ENCODE measurements at places on chromosomes 12 and 14. TPM values are rescaled to one million over a fixed set of nuclear protein-coding genes. Genes with fewer than 3 reads are reported as not detected.
A peak's percentile ranks its signal among the peaks of the same experiment; 100 is the strongest.

- no peak for DNase-seq
Measured at GRCh38 chr14:29273513-29273912, 506.9 kb downstream of the FOXG1 start.

DNA sequence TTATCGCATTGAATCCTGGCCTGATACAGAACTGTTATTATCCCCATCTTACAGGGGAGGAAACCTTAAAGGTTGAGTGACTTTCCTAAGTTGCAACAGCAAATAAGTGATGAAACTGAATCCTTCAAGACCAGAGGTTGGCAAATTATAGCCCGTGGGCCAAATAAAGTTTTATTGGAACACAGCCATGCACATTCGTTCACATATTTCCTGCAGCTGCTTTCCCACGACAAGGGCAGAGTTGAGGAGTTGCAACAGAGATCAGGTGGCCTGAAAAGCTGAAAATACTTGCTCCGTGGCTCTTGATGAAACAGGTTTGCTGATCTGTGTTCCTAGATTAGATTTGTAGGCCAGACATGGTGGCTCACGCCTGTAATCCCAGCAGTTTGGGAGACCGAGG is 126.7 kb downstream of the PHETA1 start:
- no peak for DNase-seq

GRCh38 chr12:100801320-100801719 is 6.7 kb downstream of the ANO4 start:
- no peak for DNase-seq

GRCh38 chr12:54017878-54018467 is 9.2 kb downstream of the HOXC8 start:
- peak; percentile 86 for DNase-seq

- DNase-seq: peak; percentile 85
Measured at GRCh38 chr12:106342397-106343213, 14.9 kb upstream of the POLR3B start.

GRCh38 chr14:46381674-46382073 is 269.9 kb downstream of the RPL10L start:
- DNase-seq: no peak

DNA sequence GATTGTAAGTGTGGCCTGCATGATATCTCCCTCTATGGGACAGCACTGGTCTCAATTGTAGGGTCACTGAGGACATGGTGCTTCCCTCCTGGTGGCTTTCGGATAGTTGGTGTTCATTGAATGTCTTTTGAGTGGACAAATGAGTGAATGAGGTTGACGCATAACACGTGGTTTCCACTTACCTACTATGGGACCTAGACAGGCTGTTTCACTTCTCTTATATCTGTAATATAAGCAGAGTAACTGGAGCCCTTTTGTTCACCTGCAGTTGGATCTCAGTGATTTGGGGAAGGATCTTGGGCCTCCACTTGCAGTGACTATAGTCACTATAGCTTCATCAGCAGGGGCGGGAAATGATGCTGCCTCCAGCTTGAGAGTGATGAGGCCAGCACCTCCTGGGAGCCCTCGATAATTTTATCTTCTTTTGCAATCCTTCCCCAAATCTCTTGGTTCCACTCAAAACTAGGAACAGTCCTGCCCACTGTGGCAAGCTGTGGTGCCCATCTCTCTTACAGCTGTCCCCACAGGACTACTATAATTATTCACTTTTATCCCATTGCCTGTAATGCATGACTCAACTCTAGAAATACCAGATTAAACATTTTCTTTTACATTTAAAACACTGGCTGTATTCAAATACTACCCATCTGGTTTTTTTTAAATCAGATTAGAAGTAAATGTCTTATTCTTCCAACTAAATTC is 242.9 kb downstream of the CHST11 start:
- no peak for DNase-seq

GRCh38 chr12:109512608-109513007 is 35.2 kb downstream of the UBE3B start:
- DNase-seq: no peak

DNA sequence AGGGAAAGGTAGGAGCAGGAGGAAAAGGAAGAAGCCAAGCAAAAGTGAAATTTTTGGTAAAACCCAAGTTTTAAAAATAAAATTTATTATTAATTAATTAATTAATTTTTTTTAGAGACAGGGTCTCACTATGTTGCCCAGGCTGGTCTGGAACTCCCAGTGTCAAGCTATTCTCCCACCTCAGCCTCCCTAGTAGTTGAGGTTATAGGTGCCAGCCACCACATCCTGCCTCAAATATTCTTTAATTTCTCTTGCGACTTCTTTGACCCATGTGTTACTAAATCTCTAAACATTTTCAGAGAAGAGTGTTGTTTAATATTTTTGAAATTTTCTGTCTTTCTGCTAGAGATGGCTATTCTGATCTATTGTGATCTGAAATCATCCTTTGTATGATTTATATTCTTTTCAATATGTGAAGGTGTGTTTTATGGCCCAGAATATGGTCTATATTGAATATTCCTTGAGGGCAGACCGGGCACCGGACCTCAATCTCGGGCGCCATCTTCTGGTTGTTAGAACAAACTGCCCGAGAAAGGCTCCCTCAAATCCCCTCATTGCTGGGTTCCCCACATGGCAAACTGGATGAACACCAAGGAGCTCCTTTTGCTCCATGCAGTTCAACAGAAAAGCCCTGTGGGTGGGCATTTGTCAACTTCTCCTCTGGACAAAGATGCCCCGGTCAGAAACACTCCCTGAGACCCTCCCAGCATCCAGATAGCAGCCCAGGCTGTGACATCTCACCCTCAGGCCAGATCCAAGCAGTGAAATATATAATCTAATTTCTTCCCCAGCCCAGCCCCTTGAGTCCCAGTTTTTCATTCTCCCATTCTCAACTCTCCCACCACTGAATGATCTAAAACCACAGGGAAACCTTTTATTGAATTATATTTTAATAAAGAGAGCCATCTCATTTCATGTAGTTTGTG is 110.5 kb downstream of the ASCL4 start:
- peak; percentile 72 for DNase-seq

GRCh38 chr14:31718585-31718984 is 157.4 kb downstream of the NUBPL start:
- DNase-seq: no peak

DNA sequence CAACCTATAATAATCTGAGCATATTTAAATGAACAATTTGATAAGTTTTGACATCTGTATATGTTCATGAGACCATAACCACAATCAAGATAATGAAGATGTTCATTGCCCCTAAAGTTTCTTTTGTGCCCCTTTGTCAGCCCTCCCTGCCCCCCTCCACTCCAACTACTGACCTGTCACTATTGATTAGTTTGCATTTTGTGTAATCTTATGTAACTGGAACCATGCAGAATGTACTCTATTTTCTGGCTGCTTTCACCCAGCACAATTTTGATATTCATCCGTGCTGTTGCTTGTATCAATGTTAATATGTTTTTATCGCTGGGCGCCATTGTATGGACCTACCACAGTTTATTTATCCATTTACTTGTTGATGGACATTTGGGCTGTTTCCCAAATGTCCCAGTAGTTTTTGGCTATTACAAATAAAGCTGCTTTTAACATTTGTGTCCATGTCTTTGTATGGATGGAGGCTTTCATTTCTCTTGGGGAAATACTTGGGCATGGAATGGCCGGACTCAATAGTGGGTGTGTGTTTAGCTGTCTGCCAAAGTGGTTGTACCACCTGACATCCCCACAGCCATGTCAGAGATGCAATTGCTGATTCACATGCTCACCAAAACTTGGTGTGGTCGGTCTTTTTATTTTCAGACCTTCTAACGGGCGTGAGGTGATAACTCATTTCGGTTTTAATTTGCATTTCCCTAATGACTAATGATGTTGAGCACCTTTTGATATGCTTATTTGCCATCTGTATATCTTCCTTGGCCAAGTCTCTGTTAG is 38.9 kb downstream of the EML1 start:
- DNase-seq: no peak

DNA sequence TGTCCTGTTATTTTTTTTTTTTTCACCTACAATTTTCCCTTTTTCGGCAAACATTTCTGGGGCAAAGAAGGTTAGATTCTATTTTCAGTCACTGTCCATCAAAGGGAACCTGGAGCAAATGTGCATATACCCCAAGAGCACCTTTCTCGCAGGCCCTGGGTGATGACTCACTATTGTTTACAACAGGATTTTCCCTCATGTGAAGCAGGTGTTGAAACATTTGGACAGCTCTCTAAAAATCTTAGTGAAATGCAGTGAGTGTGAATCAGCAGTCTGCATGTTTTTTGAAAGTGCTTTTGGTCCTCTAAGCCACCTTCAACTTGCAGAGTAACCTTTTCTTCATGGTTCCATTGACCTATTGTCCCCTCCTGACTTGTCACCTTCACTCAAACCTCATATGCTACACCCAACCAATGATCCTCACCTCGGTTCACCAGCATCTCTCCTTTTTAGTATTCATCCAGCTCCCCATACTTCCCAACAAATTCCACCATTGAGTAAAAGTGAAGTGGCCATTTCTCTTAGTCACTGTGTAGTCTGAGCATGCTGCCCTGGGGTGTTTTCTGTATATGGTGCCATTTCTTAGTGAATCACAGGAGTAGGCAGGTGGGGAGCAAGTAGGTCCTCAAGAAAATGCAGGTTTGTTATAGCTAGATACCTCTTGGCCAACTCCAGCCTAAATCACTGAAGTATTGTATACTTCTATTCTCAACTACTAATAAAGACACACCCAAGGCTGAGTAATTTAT is 260.2 kb downstream of the BMP4 start:
- DNase-seq: peak; percentile 55

DNA sequence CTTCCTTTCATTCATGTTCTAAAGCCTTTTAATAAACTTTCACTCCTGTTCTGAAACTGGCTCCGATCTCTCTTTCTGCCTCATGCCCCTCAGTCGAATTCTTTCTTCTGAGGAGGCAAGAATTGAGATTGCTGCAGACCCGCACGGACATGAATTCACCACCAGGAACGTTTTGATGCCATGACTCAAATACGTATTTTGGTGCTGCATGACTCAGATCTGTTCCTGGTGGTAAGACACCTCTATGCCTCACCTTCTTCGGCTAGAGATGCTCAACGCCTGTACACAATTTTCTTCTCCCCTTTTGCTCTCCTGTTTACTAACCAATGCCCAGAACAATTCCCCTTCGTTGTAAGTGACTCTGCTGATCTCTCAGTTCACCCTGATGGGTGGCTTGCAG is 52.0 kb upstream of the RIMBP2 start:
- DNase-seq: peak; percentile 62

AP4S1 gene
- 3.0 TPM for total RNA-seq

KLRC4 gene
- total RNA-seq: not detected

FAM186B gene
- 1.1 TPM for total RNA-seq

TEX22 gene
- 0.40 TPM for total RNA-seq

CAND1 gene
- total RNA-seq: 129 TPM

PSMB5 gene
- total RNA-seq: 368 TPM

All from PC-3 (cell line).